SIG-M5 (cell line): ENCODE measurements at places on chromosomes 4 and X.
A peak's percentile ranks its signal among the peaks of the same experiment; 100 is the strongest.

- no peak for DNase-seq
Measured at GRCh38 chrX:31318866-31319265, 247.0 kb upstream of the FTHL17 start.

DNA sequence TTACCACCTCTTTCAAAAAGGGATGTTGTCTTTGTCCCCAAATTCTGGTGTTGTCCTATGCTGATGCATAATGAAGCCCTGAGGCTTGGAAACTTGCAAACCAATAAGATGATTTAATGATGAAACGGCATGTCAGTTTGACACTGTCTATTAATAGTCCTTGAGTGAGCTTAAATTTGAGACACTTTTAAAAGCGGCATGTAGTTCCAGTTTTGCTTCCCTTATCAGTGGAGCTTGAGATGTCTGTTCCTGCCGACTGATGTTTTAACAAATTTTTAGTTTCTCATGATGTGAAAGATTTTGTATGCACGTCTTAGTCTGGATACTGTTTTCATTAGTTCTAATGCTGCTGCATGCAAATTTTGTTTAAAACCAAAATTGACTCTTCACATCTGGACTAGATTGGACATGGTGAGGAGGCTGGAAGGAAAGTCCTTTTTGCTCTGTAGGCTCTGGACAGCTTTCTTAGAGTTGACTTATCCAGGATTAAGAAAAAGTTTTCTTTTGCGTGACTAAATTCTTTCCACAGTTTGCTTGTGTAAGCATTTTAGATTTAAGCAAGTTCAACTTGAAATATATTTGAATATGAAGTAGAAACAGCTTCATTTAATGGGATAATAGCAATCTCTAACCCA lies 11.7 kb downstream of the C1GALT1C1 start:
- DNase-seq = no peak

GRCh38 chr4:165383591-165384073 lies 4.8 kb downstream of the CPE start:
- no peak for DNase-seq

- no peak for DNase-seq
Measured at GRCh38 chr4:3411676-3412075, 30.1 kb upstream of the HGFAC start.

DNA sequence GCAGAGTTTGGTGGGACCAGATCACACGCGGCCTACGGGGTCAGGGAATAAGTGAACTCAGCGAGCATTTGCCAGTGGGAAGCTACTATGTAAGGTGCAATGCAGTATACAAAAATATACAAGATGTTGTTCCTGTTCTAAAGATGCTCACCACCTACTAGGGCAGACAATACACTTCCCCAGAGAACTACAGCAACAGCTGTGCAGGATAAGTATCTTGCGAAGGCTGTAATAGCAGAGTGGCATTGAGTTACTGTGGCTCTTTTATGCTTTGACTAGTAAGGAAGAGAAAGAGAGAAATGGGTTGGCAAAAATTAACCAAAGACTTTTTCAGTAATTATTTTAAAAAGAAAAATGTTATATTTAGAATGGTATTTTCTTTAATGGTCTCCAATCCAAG lies 61.2 kb downstream of the CDS1 start:
- no peak for DNase-seq

DNA sequence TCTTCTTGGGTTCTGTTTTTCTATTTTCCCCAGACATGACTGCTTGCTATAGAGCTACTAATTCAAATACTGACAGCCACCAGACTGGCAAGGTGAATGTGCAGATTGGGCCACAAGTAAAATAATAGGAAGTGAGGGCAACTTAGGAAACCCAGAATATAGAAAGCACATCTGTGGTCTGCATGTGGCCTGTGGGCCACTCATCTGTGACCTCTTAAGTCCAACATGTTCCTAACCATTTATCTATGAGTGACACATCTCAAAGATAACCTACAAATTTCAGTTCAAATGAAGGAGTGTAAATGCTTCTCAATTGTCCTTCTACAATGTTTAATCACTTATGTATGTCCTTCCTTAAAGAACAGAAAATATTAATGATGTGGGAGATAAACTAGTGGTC lies 128.9 kb downstream of the REELD1 start:
- DNase-seq = no peak

DNA sequence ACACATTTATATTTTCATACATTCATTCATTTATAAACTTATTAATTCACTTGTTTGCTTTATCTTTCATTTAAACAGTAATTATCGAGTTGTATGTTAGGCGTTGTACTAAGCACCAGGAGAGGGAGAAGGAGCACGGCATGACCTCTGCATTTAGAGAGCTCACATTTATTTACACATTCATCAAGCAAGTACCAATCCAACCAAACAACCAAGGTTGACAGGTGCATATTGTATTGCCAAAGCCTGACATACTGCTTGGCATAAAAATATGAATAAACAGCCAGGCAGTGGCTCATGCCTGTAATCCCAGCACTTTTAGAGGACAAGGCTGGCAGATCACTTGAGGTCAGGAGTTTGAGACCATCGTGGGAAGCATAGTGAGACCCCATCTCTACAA lies 37.0 kb upstream of the CLNK start:
- DNase-seq = no peak

GRCh38 chr4:97978791-97979488 lies 164.3 kb downstream of the STPG2 start:
- DNase-seq = no peak

GRCh38 chrX:41258871-41259270 lies 75.1 kb upstream of the DDX3X start:
- no peak for DNase-seq

- DNase-seq = no peak
Measured at GRCh38 chr4:24980740-24981139, 50.0 kb downstream of the LGI2 start.

DNA sequence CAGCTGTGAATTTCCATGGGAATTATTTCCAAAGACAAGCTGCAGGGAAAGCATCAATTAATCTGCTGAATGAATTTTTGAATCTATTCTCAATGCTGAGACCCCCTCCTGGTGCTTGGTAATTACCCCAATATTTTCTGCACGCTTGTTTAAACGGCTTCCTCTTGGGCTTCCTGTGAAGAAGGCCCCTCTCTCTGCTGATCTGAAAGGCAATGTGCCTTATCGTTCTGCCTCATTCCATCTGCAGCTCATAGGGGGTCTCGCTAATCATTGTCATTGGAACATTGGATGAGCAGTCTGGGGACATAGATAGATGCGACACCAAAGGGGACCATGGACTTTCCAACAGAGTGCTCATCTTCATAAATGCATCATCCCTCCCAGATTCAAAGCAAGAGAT lies 851.6 kb downstream of the PDHA2 start:
- DNase-seq = no peak

DNA sequence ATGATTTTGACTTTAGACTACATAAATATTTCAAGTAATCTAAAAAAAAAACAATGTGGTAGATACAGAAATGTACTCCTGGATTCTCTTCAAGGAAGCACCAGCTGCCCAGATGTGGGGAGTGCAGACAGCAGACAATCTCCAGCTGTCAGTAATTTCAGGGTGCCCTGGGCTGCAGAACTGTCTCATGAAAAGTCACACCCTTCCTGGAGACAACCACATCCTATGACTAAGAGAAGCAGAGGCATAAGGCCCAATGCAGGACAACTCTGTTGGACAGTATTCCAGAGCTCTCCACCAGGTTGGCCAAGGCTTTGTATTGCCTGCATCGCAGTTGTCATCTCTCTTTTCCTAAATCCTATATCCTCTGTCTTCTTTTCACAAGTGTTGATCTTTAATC lies 34.4 kb upstream of the BLTP1 start:
- no peak for DNase-seq

DNA sequence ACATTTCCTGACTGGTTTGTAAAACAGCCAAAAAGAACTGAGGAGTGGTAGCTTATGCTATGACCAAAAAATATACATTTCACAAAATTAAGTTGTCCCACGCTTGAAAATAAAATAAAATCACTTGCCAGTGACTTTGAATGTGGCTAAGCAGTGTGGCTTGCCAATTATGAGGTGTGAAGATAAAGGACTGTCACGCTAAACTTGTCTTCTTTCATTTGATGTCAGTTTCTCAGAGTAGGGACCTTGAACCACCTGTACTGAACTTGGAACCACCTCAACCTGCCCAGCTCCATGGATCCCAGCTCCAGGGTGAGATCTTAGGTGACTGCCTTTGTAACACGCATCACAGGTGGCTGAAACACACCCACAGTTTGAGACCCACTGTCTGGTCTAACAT lies 113.7 kb upstream of the TBL1X start:
- DNase-seq = no peak

GRCh38 chrX:20530406-20530921 lies 263.8 kb upstream of the RPS6KA3 start:
- DNase-seq = no peak

DNA sequence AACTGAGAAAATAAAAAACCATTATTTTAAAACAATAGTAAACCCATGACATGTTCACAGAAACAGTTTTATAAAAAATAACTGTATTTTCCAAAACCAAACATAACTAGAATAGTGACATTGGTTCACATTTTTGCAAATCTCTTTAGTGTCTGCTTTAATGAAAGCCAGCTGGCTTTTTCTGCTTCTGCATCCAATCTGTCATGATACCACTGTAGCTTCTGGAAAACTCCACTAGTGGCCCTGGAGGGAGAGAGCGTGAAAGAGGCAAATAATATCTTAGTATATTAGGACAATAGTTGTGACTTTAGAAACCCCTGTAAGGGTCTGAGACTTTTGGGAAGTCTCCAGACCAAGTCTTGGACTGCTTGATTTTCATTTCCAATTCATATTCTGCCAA lies 31.1 kb downstream of the FGFBP1 start:
- DNase-seq = no peak

DNA sequence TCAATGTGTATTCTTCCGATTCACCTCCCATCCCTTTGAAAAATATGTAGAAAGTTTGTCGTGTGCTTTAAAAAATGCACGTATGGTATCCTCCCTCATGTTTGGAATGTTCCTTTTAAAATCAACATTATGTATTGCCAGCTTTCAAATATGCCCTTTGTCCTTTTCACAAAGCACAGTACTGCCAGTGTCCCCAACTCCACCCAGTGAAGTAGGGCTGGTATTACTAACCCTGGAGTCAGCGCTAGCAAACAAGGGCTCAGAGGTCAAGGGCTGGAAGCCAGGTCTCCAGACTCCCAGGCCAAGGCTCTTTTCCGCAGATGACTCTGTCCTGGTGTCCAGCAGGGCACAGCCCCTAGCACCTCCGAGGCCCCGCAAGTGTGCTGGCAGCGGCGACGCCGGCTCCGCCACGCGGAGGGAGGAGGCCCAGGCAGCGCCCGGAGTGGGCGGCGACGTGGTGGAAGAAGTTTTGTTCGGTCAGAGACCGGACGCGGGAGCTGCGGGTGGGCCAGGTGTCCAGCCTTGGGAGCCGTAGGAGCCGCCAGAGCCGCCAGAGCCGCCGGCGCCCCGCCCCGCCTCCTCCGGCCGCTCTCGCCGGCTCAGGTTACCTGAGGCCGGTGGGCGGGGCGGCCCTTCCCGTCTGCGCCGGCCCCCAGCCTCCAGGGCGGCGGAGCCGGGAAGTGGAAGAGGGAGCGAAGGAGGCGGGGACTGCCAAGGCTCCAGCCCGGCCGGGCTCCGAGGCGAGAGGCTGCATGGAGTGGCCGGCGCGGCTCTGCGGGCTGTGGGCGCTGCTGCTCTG lies at the start of gene IL13RA1:
IL13RA1 (plus strand) TSS at position 720 of the 799 bp plus-strand sequence; CDS start at position 753, 33 bp downstream.
- DNase-seq = no peak

DNA sequence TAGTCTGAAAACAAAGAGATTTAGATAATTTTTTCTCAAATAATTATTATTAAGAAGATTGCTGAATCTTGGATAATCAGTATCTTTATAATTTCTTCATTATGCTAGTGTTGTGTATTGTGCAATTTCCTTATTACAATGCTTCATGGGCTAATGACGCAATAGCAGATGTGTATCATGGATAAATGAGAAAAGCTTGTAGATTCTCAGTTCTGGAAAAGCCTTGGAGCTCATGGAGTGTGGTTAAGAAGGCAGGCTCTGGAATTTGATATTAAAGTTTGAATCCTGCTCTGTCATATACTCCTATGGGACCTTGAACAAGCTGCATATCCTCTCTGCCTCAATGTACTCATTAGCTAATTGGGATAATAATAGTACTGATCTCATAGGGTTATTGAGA lies 18.9 kb upstream of the CXCL8 start:
- peak; percentile 0 for DNase-seq

DNA sequence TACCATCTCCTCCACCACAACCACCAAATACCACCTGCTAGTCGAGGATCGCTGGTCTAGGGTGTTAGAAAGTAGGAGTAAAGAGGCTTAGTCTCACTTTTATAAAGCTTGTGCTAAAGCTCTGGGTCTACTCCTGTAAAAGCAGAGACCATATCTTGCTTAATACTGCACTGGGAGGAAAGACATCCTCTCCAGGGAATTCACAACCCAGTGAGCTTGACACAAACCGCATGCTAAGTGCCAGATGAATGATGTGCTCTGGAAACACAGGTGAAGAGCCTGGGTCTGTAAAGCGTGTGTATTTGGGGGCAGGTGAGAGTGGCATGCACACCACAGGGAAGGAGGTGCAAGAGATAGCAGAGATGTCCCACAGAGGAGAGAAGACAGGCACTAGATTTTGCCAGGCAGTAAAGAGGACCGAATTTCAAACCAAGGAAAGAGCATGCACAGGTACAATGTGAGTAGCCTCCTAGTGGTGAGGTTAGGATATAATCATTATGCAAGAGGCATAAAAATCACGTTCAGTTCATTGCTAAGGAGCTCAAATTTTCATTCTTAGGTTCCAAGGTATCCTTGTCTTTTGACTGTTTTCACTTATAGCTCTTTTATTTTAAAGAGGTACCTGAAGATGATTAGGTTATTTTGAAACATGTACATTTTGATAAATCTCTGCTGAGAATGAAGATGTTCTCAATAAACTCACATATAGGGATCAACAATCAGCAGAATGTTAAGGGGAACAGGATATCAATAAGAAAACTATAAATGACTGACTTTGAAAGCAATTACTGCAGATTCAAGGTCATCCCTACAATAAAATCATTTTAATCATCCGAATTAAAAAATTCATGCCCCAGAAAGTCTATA lies 20.7 kb downstream of the TAPT1 start:
- DNase-seq = no peak

- no peak for DNase-seq
Measured at GRCh38 chrX:79365591-79365990, 1.5 kb downstream of the ITM2A start.

GRCh38 chr4:66628146-66628545 lies 917.2 kb downstream of the CENPC start:
- DNase-seq = no peak

- DNase-seq = no peak
Measured at GRCh38 chr4:182716192-182716591, 201.0 kb downstream of the DCTD start.
